ENCODE measurements at places on chromosomes 2 and 18.

GRCh38 chr2:18490901-18491300 is 69.6 kb downstream of the RDH14 start:
- no peaks in the 10 kb centered on the region for H3K4me1 ChIP-seq
- H3K36me3 ChIP-seq: no peaks in the 10 kb centered on the region
- peaks cover 3% of the 10 kb centered on the region for H3K27me3 ChIP-seq
- no peak for DNase-seq

DNA sequence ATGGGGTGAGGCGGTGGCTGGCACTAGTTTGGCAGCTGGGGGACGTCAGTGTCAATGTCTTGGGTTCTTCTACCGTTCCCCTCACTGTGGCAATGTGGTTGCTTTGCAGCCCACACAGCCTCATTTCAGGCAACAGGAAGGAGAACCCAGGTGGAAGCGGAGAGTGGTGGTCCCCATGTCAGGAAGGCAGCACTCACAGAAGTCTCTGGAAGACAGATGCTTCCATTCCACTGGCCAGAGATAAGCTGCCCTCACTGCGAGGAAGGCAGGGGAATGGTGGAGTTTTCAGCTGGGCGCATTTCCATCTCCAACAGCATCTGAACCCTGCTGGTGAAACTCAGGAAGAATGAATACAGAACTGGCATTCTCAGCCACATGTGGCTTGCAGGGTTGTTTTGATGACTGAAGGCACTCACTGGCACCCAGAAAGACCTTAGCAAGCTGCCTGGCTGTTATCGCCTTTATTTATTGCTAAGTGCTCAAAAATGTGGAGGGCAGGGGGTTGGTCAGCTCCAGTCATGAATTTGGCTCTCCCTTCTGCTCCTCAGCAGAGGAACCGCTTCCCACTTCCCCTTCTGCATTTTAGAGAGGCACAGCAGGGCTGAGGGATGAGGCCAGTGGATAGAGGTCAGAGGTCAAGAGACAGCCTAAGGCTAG is 19.4 kb downstream of the KCNIP3 start:
- H3K36me3 ChIP-seq: no peaks in the 10 kb centered on the region
- H3K4me3 ChIP-seq: no peak overlapping the region
- H3K27ac ChIP-seq: no peak overlapping the region
- peaks cover 3% of the 10 kb centered on the region for H3K27me3 ChIP-seq
- DNase-seq: no peak

- H3K4me3 ChIP-seq: no peak overlapping the region
- no peaks in the 10 kb centered on the region for H3K36me3 ChIP-seq
- H3K4me1 ChIP-seq: peaks cover 5% of the 10 kb centered on the region
- no peak for DNase-seq
- no peak overlapping the region for H3K27ac ChIP-seq
- H3K27me3 ChIP-seq: no peaks in the 10 kb centered on the region
Measured at GRCh38 chr18:64116571-64117175, 32.2 kb downstream of the LINC00305 start.

GRCh38 chr18:9884532-9885140 is 1.1 kb upstream of the TXNDC2 start:
- no peak overlapping the region for H3K27ac ChIP-seq
- no peak for DNase-seq
- H3K36me3 ChIP-seq: no peaks in the 10 kb centered on the region
- no peak overlapping the region for H3K4me3 ChIP-seq
- H3K27me3 ChIP-seq: peaks cover 7% of the 10 kb centered on the region

DNA sequence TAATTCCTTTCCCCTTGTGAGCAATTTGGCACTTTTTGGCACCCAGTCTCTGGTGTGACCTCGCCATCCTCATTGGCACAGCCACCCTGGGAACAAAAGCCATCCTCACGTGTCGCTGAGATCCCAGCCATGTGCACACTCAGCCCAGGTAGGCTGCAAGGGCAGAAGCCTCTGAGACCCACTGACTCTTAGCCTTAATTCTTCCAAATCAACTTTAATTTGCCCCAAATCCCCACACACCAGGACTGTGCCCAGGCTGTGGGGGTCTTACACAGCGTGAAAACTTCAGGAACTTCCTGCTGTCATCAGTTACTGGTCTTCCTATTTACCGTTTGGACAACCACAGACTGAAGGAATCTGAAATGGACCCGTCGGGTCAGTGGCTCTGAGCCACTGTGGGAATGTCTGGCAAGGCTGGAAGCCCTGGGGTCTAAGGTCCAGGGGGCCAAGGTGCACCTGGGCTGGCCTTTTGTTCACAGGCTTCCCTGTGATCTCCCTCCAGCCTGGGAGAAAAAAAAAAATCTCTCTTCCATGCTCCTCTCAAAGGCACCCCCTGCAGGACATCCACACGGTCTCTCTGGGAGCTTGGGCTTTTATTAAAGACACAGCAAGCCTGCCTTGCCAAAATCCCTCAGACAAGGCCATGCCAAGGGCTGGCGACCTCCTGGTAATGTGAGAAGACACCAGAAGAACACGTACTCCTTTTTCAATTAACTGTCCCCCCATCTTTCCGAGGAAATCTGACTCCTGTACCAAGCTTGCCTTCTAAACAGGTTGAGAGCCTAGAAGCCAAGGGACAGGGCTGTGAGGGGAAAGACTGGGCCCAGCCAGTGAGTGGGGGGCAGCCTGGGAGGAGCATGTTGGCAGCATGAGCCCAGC is 42.1 kb upstream of the LAPTM4A start:
- H3K27me3 ChIP-seq: no peaks in the 10 kb centered on the region
- no peak overlapping the region for H3K4me3 ChIP-seq
- DNase-seq: no peak
- peaks cover 23% of the 10 kb centered on the region for H3K4me1 ChIP-seq
- H3K36me3 ChIP-seq: no peaks in the 10 kb centered on the region

DNA sequence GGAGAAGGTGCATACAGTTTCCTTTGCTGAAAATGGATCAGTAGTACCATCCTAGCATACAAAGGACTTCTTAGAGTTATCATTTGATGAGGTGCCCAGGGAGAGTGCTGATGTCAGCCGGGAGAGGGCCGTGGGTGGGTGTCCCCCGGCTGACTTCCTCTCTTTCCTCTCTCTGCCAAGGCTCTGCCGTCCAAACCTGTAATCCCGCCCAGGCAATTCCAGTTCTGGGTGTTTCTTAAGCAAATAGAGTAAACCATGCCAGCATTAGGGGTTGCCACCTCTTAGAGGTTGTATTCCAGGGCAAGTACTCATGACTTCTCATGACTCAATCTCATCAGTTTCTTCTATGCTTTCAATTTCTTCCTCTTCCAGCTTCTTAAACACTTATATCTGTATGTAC is 117.2 kb downstream of the GATA6 start:
- no peak overlapping the region for H3K4me3 ChIP-seq
- H3K36me3 ChIP-seq: peaks cover 2% of the 10 kb centered on the region
- peaks cover 6% of the 10 kb centered on the region for H3K4me1 ChIP-seq
- no peak overlapping the region for H3K27ac ChIP-seq

DNA sequence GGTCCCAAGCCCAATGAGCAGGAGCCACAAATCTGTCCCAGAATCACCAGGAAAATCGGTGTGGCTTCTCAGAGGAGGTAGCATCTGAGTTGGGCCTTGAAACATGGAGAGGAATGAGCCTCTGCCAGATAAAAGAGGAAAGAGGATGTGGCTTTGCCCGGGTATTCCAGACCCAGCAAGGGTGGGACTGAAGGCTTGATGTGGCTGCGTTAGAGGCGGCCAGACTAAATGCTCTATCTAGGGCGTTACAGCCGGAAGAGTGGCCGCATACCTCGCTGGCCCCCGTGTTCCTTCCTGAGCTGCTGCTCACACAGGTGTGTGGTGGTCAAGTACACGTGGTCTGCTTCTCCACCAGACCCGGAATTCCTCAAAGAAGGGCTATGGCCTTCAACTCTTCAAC is 33.9 kb upstream of the POMC start:
- no peaks in the 10 kb centered on the region for H3K36me3 ChIP-seq
- H3K27me3 ChIP-seq: peaks cover 2% of the 10 kb centered on the region
- H3K4me3 ChIP-seq: no peak overlapping the region
- no peak for DNase-seq

DNA sequence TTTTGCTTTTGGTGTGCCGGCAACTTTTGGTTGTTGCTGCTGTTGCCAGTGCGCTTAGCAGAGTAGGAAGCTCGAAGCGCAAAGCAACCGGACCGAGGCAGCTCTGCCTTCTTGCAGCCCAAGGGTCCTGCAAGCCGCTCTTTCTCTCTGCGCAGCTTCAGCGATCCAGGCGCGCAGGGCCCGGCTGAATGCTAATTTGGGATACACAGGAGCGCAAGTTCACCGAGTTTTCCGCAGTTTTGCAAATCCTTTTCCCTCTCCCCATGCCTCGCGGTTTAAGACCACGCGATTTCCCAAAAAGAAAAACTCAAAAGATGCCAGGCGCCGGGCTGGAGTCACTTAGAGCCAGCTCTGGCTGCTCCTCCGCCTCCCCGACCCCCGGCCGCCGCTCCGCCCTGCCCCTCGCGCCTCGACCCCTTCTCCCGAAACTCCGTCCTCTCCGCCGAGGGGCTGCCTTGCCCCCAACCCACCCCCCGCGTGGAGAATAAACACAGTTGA is 13.5 kb upstream of the SIX3 start:
- peaks cover 6% of the 10 kb centered on the region for H3K4me1 ChIP-seq
- H3K36me3 ChIP-seq: no peaks in the 10 kb centered on the region
- no peak overlapping the region for H3K4me3 ChIP-seq
- DNase-seq: no peak

- H3K27me3 ChIP-seq: peaks cover 56% of the 10 kb centered on the region
- peak overlapping the region; percentile 71 for H3K4me3 ChIP-seq
- peaks cover under 1% of the 10 kb centered on the region for H3K4me1 ChIP-seq
Measured at GRCh38 chr18:45775241-45775676, 50.2 kb upstream of the SIGLEC15 start.

GRCh38 chr18:33606621-33607020 is 28.6 kb downstream of the ASXL3 start:
- peaks cover 5% of the 10 kb centered on the region for H3K36me3 ChIP-seq
- DNase-seq: no peak
- peaks cover 12% of the 10 kb centered on the region for H3K4me1 ChIP-seq
- H3K4me3 ChIP-seq: no peak overlapping the region
- no peak overlapping the region for H3K27ac ChIP-seq

GRCh38 chr2:171318463-171318934 is 115.3 kb downstream of the METTL8 start:
- DNase-seq: no peak
- H3K36me3 ChIP-seq: peaks cover 22% of the 10 kb centered on the region
- no peak overlapping the region for H3K4me3 ChIP-seq
- H3K27ac ChIP-seq: peak overlapping the region; percentile 70
- peaks cover 19% of the 10 kb centered on the region for H3K4me1 ChIP-seq

DNA sequence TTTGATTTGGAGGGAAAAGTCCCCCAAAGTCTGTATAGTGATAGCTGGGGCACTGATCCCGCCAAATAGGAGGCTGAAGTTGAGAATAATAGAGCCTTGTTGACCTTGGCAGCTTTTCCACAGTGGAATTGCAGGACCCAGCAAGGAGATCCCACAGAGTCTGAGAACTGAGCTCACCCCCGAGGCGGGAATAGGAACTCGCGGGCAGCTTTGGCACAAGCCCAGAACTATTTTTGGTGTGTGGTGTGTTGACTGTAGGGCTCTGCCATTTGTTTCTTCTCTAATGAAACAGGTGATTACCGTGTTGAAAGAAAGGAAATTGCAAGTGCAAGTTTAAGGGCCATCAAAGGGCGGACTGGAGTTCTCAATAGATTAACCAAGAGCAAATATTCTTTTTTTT is 34.0 kb downstream of the SH3RF3 start:
- no peak for DNase-seq
- H3K36me3 ChIP-seq: no peaks in the 10 kb centered on the region
- no peak overlapping the region for H3K4me3 ChIP-seq

GRCh38 chr2:191321861-191322662 is 76.9 kb downstream of the MYO1B start:
- H3K36me3 ChIP-seq: peaks cover 12% of the 10 kb centered on the region
- H3K27me3 ChIP-seq: no peaks in the 10 kb centered on the region
- no peak for DNase-seq
- peak overlapping the region; percentile 40 for H3K27ac ChIP-seq
- no peak overlapping the region for H3K4me3 ChIP-seq

DNA sequence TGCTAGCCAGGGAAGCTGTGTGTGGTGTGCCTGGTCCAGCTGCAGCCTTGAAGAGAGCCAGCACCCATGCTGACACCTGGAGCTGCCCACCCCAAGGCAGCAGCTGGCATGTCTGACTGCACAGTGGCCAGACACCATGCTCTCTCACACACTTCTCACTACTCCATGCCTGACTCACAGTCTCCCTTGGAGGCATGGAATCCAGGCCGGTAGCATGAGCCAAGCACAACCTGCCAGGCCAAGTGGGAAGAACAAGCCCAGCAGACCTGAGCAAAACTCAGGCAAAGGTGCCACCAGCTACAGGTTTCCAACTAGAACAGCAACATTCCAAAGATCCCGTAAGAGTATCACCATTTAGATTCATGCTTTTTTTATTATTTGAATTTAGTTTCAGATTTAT is 625.3 kb upstream of the LRRTM4 start:
- H3K4me1 ChIP-seq: no peaks in the 10 kb centered on the region
- no peaks in the 10 kb centered on the region for H3K27me3 ChIP-seq
- no peak overlapping the region for H3K27ac ChIP-seq
- no peak overlapping the region for H3K4me3 ChIP-seq
- DNase-seq: no peak

DNA sequence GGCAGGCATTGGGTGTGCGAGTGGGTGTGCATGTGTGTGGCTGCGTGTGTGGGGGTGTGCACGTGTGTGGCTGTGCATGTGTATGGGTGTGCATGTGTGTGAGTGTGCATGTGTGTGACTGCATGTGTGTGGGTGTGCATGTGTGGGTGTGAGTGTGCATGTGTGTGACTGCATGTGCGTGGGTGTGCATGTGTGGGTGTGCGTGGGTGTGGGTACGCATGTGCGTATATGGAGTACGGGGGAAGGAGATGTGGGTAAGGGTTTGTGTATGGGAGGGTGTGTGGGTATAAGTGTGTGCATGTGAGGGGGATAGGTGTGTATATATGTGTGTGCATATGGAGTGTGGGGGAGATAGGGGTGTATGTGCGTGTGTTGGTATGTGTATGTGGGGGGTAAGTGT is 136.4 kb downstream of the FAM210A start:
- H3K27ac ChIP-seq: no peak overlapping the region
- peaks cover 3% of the 10 kb centered on the region for H3K27me3 ChIP-seq
- H3K36me3 ChIP-seq: no peaks in the 10 kb centered on the region
- H3K4me1 ChIP-seq: peaks cover 10% of the 10 kb centered on the region
- no peak overlapping the region for H3K4me3 ChIP-seq

- no peaks in the 10 kb centered on the region for H3K36me3 ChIP-seq
- DNase-seq: no peak
- no peaks in the 10 kb centered on the region for H3K27me3 ChIP-seq
- no peak overlapping the region for H3K4me3 ChIP-seq
Measured at GRCh38 chr2:180644709-180645108, 335.7 kb upstream of the UBE2E3 start.

DNA sequence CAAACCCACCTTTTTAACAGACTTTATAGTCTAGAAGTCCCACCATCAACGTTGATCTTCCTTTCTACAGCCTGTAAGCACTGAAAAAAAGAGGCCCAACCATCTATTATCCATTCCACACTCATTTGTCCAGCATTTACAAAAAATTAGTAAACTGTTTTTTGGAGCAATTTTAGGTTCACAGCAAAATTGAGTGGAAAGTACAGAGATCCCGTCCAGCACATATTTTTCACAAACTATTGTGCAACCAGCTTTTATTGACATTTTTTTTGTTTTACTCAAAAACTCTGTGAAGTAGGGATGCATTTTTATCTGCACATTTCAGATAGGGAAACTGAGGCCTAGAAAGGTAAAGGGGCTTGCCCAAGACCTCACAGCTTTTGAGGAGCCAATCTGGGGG is 68.6 kb downstream of the TNP1 start:
- H3K27me3 ChIP-seq: no peaks in the 10 kb centered on the region
- H3K4me3 ChIP-seq: no peak overlapping the region
- peaks cover 29% of the 10 kb centered on the region for H3K4me1 ChIP-seq
- no peaks in the 10 kb centered on the region for H3K36me3 ChIP-seq
- no peak overlapping the region for H3K27ac ChIP-seq

GRCh38 chr18:25594351-25594750 is 242.4 kb upstream of the ZNF521 start:
- H3K27ac ChIP-seq: no peak overlapping the region
- no peaks in the 10 kb centered on the region for H3K27me3 ChIP-seq
- H3K4me3 ChIP-seq: no peak overlapping the region
- H3K4me1 ChIP-seq: peaks cover 4% of the 10 kb centered on the region

Measured in mesothelial cell of epicardium (in vitro differentiated cells).